ENCODE measurements at places on chromosomes 6 and 20.

GRCh38 chr20:62377615-62378178, 9.2 kb upstream of the RPS21 start:
- no peak for DNase-seq

GRCh38 chr20:21393816-21394519, 3.4 kb downstream of the NKX2-4 start:
- DNase-seq = no peak

GRCh38 chr20:42352096-42352495, 733.9 kb upstream of the CHD6 start:
- no peak for DNase-seq

DNA sequence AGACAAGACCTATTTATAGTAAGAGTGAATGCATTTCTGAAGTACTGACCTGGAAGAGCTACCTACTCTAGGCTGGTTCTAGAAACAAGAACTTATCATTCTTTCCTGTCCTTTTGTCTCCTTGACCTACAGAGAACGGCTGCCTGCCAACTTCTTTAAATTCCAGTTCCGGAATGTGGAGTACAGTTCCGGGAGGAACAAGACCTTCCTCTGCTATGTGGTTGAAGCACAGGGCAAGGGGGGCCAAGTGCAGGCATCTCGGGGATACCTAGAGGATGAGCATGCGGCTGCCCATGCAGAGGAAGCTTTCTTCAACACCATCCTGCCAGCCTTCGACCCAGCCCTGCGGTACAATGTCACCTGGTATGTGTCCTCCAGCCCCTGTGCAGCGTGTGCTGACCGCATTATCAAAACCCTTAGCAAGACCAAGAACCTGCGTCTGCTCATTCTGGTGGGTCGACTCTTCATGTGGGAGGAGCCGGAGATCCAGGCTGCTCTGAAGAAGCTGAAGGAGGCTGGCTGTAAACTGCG, 8.3 kb downstream of the APOBEC2 start:
- no peak for DNase-seq

DNA sequence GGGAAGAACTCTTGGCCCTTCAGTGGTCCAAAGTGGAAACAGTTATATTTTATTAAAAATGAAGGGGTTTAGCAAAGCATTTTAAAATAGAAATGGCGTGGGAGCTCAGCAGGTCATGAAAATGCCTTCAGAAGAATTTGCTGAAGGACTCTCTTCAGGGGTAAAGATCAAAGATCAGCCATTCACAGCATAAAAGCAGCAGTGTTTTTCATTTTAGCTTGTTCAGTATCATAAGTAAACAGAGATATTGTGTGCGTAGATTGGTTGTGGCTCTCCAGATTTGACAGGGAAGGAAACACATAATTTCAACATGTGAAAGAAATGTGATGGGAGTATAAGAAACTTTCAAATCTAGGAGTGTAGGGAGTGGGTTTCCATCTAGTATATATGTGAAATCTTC, 519.2 kb upstream of the MAP3K7 start:
- DNase-seq = no peak

DNA sequence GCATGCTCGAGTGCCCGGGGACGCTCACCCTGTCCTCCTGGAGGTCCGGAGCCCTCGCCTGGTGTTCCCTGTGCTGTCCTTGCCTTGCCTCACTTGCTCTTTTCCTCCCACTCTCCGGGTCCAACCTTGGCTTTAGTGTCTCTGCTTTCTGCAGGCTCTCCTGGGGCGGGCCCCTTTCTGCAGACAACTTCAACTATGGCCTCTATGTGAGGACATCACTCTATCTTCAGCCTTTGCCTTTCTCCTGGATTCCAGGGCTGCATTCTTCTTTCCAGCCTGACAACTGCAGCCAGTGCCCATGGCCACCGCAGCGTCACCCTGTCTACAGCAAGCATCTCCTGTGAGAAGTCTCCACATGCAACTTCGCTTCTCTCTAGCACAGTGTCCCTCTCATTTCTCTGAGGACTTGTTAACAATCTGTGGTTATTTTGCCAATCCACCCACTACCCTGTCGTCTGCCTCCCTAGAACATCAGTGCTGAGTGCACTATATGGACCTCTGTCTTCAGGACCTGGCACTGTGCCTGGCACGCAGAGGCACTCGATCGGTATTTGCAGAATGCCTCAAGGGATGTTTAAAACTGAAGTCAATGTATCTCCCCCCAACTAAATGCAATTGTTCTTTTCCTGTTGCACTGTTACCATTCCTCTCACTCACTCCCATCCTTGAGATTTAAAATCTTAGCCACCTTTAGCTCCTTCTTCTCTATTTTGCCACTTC, 35.9 kb downstream of the FOXC1 start:
- no peak for DNase-seq
